ENCODE measurements at places on chromosomes 2 and 18. TPM values are rescaled to one million over a fixed set of nuclear protein-coding genes. Genes with fewer than 3 reads are reported as not detected.

DNA sequence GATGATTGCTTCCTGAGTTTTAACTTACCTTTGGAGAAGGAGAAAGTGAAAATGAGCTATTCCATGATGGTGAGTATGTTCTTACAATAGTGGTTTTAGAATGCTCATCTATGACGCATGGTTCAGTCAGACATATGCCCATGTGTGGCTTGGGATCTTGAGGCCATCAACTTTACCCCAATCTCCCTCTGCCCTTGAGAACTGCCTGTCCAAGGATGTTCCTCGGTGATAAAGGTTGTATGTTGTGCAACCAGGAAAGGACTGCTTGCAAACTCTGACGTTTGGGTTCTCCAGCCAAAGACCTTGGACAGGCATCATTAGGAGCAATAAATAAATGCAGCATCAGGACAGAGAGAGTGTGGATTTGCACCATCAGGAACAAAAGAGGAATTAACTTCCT lies 165.0 kb downstream of the ZEB2 start:
- H3K27ac ChIP-seq: no peak overlapping the region
- H3K4me1 ChIP-seq: no peaks in the 10 kb centered on the region
- H3K36me3 ChIP-seq: no peaks in the 10 kb centered on the region
- no peak overlapping the region for H3K4me3 ChIP-seq
- DNase-seq: no peak

DNA sequence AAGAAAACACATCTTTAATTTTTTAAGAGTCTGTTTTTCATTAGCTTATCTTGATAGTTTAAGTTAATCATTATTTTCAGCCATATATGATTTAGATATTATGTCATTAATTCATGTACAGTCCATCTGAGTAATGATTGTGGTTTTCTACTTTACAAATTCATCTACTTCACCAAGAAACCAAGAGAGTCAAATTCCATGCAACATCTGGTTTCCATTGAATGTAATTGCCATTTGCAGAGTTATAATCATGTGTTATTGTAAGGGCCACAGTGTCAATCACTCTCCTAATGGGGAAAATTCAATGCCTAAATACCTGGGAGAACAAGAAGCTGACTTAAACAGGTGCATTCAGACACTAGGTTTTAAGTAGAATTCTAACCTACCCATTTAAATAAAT lies 217.2 kb upstream of the OSR1 start:
- no peak overlapping the region for H3K27ac ChIP-seq
- H3K36me3 ChIP-seq: no peaks in the 10 kb centered on the region
- no peak overlapping the region for H3K4me3 ChIP-seq
- H3K4me1 ChIP-seq: no peaks in the 10 kb centered on the region

The WNT6 gene
- 0.27 TPM for total RNA-seq

DNA sequence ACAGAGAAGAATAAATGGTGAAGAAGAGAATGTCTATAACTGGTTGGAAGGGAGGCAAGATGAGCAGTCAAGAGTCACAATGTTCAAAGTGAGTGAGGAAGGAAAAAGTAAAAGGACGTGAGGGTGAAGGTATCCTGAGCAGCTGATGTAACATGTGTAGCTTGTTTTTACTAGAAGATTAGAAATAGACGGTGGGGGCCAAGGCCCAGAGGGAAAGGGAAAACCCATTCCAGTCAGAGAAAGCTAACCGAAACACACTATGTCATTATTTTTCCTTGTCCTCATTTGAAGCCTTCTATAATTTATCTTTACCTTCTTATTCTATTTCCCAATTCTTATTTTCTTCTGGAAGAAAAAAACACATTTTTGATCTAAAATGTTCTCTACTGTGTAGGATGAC lies 176.6 kb downstream of the THADA start:
- H3K27ac ChIP-seq: no peak overlapping the region
- peaks cover 6% of the 10 kb centered on the region for H3K4me1 ChIP-seq
- H3K27me3 ChIP-seq: no peaks in the 10 kb centered on the region
- DNase-seq: no peak
- H3K4me3 ChIP-seq: no peak overlapping the region
- H3K36me3 ChIP-seq: no peaks in the 10 kb centered on the region

DNA sequence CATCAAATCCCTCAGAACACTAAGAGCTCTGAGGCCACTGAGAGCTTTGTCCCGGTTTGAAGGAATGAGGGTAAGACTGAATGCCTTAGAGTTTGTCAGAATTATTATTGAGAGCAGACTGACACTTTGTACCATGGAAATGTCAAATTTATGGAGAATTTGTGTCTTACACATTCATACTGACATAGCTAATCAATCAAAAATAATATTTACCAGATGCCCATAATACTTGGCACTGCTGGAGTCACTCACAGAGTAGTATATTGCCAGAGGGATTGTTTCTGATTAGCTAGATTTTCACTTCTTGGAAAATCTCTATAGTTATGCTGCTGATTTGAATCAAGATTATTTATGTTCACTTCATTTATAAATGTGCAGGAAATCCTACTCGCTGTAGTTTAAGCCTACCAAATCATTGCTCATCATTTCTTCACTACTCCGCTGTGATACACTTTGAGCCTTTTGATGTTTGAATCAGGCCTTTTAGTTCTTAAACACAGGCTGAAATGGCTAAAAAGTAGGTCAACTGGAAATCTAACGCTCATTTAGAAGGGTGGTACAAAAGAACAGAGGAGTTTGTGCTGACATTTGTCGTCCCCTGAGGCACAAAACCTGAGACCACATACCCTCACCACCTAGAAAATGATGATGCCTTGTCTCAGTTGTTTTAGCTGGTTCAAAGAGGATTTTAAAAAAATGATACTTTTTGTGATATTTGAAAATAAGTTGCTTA lies 96.1 kb upstream of the CSRNP3 start:
- H3K4me3 ChIP-seq: no peak overlapping the region
- no peak overlapping the region for H3K27ac ChIP-seq
- no peak for DNase-seq
- no peaks in the 10 kb centered on the region for H3K27me3 ChIP-seq

The ALKAL2 gene
- not detected for total RNA-seq

- no peaks in the 10 kb centered on the region for H3K27me3 ChIP-seq
- H3K4me3 ChIP-seq: no peak overlapping the region
- no peaks in the 10 kb centered on the region for H3K4me1 ChIP-seq
- no peaks in the 10 kb centered on the region for H3K36me3 ChIP-seq
These were observed 12.4 kb downstream of the EHD3 start for GRCh38 chr2:31246184-31246852.

The CNGA3 gene
- total RNA-seq: not detected

- no peak overlapping the region for H3K27ac ChIP-seq
- no peaks in the 10 kb centered on the region for H3K4me1 ChIP-seq
- no peak overlapping the region for H3K4me3 ChIP-seq
These were observed 53.6 kb upstream of the UGP2 start for GRCh38 chr2:63788071-63788470.

GRCh38 chr2:54866868-54867267 lies 143.4 kb downstream of the EML6 start:
- H3K27me3 ChIP-seq: no peaks in the 10 kb centered on the region
- no peaks in the 10 kb centered on the region for H3K4me1 ChIP-seq
- DNase-seq: no peak
- no peaks in the 10 kb centered on the region for H3K36me3 ChIP-seq
- H3K4me3 ChIP-seq: no peak overlapping the region
- no peak overlapping the region for H3K27ac ChIP-seq

DNA sequence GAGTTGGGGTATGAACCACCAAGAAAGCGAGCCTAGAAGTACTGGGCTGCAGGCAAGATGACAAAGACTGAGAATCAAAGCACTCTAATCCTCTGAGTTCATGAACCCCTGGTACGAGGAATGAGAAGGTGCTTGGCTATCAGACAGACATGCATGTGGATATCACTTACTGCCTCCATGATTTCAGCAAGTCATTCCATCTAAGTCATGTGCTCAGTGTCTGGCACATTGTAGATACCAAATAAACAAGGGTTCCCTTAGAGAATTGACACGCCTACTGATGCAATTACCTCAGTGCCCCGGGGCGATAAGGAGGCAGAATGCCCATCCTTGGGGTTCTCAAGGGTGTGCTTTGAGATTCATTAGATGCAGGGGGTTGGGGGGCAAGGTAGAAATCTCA lies 125.6 kb upstream of the PKDCC start:
- H3K27ac ChIP-seq: no peak overlapping the region
- no peak for DNase-seq
- no peaks in the 10 kb centered on the region for H3K36me3 ChIP-seq
- no peak overlapping the region for H3K4me3 ChIP-seq
- H3K27me3 ChIP-seq: no peaks in the 10 kb centered on the region

DNA sequence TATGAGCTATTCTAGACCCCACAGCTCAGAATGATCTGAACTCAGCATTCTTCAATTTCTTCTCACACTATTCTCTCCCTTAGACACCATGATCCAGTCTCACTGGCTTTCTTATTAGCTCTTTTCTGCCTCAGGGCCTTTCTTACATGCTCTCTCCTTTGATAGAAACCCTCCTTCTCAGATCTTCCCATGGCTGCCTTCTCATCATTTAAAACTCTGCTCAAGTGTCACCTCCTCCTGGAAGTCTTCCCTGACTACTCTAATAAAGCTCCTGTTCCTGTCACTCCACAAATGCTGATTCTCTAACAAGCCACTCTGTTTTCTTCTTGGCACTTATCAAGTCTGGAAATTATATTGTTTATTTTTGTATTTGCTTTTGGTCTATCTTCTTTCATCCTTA lies 131.1 kb downstream of the HNMT start:
- H3K27me3 ChIP-seq: no peaks in the 10 kb centered on the region
- no peak overlapping the region for H3K4me3 ChIP-seq
- DNase-seq: no peak
- no peaks in the 10 kb centered on the region for H3K4me1 ChIP-seq

The SLC11A1 gene
- total RNA-seq: 1.1 TPM

DNA sequence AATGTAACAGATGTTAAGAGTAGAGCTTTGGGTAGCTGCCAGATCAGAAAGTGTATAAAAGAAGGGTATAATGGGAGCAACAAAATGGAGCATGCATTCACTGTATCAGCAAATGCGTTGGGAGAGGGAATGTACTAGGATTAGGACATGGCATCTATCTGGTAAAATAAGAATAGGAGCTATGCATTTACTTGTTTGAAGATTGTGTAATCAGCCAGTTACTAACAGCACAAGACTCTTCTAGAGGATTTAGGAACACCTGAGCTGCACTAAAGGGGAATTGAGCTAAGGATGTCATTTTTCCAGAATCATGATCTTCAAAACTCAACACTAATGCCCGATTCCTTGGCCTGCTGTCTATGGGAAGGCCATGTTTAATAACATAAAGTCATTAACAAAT lies 394.2 kb upstream of the TNP1 start:
- no peak for DNase-seq
- H3K4me3 ChIP-seq: no peak overlapping the region
- H3K27ac ChIP-seq: no peak overlapping the region
- H3K27me3 ChIP-seq: no peaks in the 10 kb centered on the region

DNA sequence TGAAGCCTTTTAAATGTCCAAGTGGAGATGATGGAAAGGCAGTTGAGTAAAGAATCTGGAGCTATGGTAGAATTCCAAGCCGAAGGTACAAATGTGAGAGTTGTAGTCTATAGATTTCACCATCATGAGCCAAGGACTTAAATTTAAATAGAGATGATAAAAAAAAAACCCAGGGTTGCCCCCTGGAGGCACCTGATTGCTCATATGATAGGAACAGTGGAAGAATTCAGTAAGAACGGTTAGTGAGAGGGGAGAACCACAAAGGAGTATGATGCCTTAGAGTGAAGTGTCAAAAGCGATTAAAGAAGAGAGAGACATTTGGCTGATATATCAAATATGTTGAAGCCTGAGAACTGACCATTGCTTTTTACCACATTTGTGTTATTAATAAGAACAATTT lies 11.9 kb downstream of the NYAP2 start:
- no peak for DNase-seq
- no peaks in the 10 kb centered on the region for H3K4me1 ChIP-seq
- H3K4me3 ChIP-seq: no peak overlapping the region
- H3K36me3 ChIP-seq: no peaks in the 10 kb centered on the region
- H3K27me3 ChIP-seq: no peaks in the 10 kb centered on the region

DNA sequence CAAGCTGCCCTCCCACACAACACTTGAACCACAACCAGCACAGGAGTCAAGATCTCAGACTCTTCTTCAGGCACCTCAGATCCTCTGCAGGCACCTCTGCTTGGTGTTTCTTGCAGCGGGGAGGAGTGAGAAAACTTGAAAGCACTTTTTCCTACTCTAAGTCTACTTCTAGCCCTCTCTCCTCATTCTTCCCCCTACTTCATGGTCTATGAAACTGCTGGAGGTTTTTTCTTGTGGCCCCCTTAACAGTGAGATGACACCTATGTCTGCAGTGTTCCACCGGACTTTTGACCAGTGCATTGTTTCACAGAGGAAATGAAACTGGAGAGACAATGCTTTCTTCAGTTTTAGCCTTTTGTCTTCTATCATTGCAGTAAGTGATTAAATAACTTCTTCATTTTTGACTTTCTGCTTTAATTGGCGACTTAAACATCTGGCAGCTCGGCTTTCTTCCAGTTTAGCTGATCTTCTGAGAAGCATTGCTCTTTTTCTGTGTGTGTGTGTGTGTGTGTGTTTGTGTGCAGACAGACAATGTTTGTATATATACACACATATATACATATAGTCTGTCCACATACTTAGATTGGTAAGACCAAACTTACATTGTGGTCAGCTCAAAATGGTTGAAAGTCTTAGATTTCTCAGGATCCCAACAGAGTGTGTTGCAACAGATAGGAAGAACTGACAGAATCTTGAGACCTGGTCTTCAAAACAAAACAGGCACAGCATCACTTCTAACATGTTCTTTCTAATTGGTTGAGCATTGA lies 1474.0 kb upstream of the TMEFF2 start:
- H3K4me3 ChIP-seq: no peak overlapping the region
- H3K36me3 ChIP-seq: no peaks in the 10 kb centered on the region
- H3K4me1 ChIP-seq: no peaks in the 10 kb centered on the region

GRCh38 chr2:31319406-31320175 lies 85.6 kb downstream of the EHD3 start:
- DNase-seq: no peak
- peaks cover 43% of the 10 kb centered on the region for H3K4me1 ChIP-seq
- no peak overlapping the region for H3K27ac ChIP-seq
- no peaks in the 10 kb centered on the region for H3K27me3 ChIP-seq
- H3K36me3 ChIP-seq: no peaks in the 10 kb centered on the region
- H3K4me3 ChIP-seq: no peak overlapping the region

- no peak for DNase-seq
- no peaks in the 10 kb centered on the region for H3K27me3 ChIP-seq
- H3K27ac ChIP-seq: no peak overlapping the region
- H3K4me1 ChIP-seq: no peaks in the 10 kb centered on the region
- no peaks in the 10 kb centered on the region for H3K36me3 ChIP-seq
- no peak overlapping the region for H3K4me3 ChIP-seq
These were observed 63.3 kb downstream of the KCTD18 start for GRCh38 chr2:200446612-200447011.

The WDR35 gene
- 11.0 TPM for total RNA-seq

The SERPINB11 gene
- not detected for total RNA-seq
